ENCODE measurements at places on chromosomes 2 and 18. TPM values are rescaled to one million over a fixed set of nuclear protein-coding genes. Genes with fewer than 3 reads are reported as not detected.

- DNase-seq, result no peak
- no peaks in the 10 kb centered on the region for H3K36me3 ChIP-seq
- no peaks in the 10 kb centered on the region for H3K4me1 ChIP-seq
- no peaks in the 10 kb centered on the region for H3K27me3 ChIP-seq
- no peak overlapping the region for H3K4me3 ChIP-seq
Measured at GRCh38 chr2:122205641-122206040, 450.2 kb downstream of the TSN start.

DNA sequence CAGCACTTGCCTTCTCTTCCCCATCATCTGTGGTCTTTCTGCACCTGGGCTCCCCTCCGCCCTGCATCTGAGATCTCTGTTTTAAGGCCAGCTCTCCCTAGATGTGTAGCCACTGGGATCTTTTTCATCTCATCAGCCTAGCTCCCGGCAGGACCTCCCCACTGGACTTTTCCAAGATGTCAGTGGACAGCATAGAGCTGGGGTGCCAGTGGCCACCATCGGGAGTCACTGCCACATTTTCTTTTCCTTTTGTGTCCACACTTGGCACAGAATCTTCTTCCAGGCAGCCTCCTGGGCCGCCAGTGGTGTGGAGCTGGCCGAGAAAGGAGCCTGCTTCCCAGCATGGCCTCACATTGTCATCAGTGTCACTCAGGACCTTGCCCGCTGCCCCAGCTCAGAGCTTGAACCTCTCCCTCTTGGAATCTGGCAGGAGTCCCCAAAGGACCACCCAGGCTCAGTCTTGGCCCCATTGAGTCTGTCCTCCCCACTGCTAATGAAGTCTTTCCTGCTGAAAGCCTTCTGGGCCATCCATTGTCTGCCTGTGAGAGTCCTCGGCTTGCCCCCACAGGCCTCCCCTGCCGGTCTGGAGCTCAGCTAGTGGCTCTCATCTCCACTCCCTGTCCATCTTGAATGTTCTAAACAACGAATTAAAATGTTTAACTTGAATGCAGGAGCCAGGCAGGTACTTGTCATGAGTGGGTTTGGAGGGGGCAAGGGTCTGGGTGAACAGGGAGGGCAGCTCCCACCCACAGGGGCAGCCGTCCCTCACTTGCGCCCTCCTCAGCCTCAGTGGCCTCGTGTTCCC lies 324.4 kb downstream of the GBX2 start:
- H3K27ac ChIP-seq, result no peak overlapping the region
- no peak overlapping the region for H3K4me3 ChIP-seq
- no peaks in the 10 kb centered on the region for H3K36me3 ChIP-seq
- no peaks in the 10 kb centered on the region for H3K27me3 ChIP-seq
- H3K4me1 ChIP-seq, result no peaks in the 10 kb centered on the region

- H3K36me3 ChIP-seq, result peaks cover 6% of the 10 kb centered on the region
- peaks cover 24% of the 10 kb centered on the region for H3K4me1 ChIP-seq
- H3K27ac ChIP-seq, result no peak overlapping the region
- no peaks in the 10 kb centered on the region for H3K27me3 ChIP-seq
- H3K4me3 ChIP-seq, result no peak overlapping the region
- DNase-seq, result peak; percentile 83
Measured at GRCh38 chr2:35852-36251, 10.5 kb downstream of the FAM110C start.

- no peak overlapping the region for H3K4me3 ChIP-seq
- no peak for DNase-seq
- no peaks in the 10 kb centered on the region for H3K27me3 ChIP-seq
- H3K4me1 ChIP-seq, result peaks cover 5% of the 10 kb centered on the region
Measured at GRCh38 chr2:19141234-19142004, 217.0 kb downstream of the OSR1 start.

- no peak overlapping the region for H3K4me3 ChIP-seq
- H3K27me3 ChIP-seq, result no peaks in the 10 kb centered on the region
- H3K4me1 ChIP-seq, result no peaks in the 10 kb centered on the region
- no peaks in the 10 kb centered on the region for H3K36me3 ChIP-seq
- DNase-seq, result no peak
Measured at GRCh38 chr2:17303521-17303920, 214.7 kb downstream of the RAD51AP2 start.

- no peaks in the 10 kb centered on the region for H3K27me3 ChIP-seq
- no peak overlapping the region for H3K4me3 ChIP-seq
- no peaks in the 10 kb centered on the region for H3K36me3 ChIP-seq
- H3K4me1 ChIP-seq, result no peaks in the 10 kb centered on the region
- H3K27ac ChIP-seq, result no peak overlapping the region
Measured at GRCh38 chr18:67300498-67300897, 216.0 kb downstream of the DSEL start.

DNA sequence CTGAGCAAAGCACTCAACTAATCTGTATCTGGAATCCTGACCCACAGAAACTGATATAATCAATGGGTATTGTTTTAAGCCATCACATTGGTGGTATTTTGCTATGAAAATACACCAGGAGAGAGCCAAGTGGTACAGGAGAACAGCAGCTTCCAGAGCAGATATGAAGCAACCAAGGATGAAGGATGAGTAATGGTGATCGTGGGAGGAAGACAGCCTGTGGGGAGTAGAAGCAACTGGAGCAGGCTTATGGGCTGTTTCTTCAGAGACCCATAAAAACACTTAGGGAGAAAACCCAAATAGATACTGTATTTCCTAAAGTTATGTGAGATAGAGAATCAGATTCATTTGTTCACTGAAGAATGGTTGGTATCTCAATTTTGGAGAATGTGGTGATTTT lies 330.8 kb downstream of the NUP35 start:
- H3K27ac ChIP-seq, result no peak overlapping the region
- H3K27me3 ChIP-seq, result no peaks in the 10 kb centered on the region
- H3K4me1 ChIP-seq, result no peaks in the 10 kb centered on the region

DNA sequence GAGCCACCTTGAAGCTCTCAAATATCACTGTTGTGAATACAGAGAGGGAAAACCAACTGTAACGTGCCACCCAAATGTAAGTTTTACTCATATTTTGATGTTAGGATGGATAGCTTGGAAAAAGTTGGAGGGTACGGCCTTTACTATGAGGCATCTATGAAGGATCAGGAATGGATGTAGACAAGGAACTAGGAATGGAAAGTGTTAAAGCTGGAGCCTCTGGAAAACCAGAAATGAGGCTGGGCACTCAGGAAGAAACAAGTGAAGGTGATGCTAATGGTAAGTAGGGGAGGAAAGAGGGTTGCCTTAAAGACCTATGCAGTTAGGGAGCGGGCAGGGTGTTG lies 204 bp downstream of the TXNDC2 start:
- no peak for DNase-seq
- no peak overlapping the region for H3K27ac ChIP-seq
- no peaks in the 10 kb centered on the region for H3K4me1 ChIP-seq
- no peaks in the 10 kb centered on the region for H3K27me3 ChIP-seq

GRCh38 chr2:164134336-164134735 lies 398.5 kb upstream of the FIGN start:
- H3K4me3 ChIP-seq, result no peak overlapping the region
- H3K4me1 ChIP-seq, result no peaks in the 10 kb centered on the region
- H3K27me3 ChIP-seq, result no peaks in the 10 kb centered on the region
- no peak for DNase-seq
- H3K27ac ChIP-seq, result no peak overlapping the region
- H3K36me3 ChIP-seq, result no peaks in the 10 kb centered on the region

The FAM161A gene
- total RNA-seq, result 6.6 TPM

The MYO1B gene
- 8.8 TPM for total RNA-seq

- H3K4me3 ChIP-seq, result no peak overlapping the region
- no peaks in the 10 kb centered on the region for H3K27me3 ChIP-seq
- H3K36me3 ChIP-seq, result peaks cover 31% of the 10 kb centered on the region
- DNase-seq, result no peak
- H3K27ac ChIP-seq, result no peak overlapping the region
Measured at GRCh38 chr2:239194731-239195317, 206.0 kb downstream of the HDAC4 start.

DNA sequence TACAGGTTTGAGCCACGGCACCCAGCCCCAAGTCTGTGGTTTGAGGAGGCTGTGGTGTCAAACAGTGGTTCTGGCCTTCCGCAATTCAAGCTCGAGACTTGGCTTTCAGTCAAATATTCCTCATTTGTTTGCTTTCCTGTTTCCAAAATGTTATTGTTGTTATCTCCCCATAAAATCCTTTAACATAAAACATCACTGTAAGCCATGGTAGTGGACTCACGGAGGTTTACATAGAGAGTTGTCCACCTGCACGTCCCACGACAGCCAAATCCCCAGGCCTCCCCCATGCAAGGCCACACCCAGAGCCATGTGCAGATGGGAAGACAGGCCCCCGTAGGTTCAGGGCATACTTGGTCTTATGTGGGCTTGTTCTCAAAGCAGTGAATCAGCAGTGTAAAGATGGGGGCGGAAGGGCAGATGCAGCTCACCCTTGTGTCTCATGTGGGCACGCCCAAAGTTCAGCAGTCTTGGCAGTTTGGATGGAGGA lies 18.9 kb upstream of the ST3GAL5 start:
- no peaks in the 10 kb centered on the region for H3K27me3 ChIP-seq
- no peak overlapping the region for H3K27ac ChIP-seq
- DNase-seq, result no peak
- no peak overlapping the region for H3K4me3 ChIP-seq
- H3K4me1 ChIP-seq, result peaks cover 46% of the 10 kb centered on the region

DNA sequence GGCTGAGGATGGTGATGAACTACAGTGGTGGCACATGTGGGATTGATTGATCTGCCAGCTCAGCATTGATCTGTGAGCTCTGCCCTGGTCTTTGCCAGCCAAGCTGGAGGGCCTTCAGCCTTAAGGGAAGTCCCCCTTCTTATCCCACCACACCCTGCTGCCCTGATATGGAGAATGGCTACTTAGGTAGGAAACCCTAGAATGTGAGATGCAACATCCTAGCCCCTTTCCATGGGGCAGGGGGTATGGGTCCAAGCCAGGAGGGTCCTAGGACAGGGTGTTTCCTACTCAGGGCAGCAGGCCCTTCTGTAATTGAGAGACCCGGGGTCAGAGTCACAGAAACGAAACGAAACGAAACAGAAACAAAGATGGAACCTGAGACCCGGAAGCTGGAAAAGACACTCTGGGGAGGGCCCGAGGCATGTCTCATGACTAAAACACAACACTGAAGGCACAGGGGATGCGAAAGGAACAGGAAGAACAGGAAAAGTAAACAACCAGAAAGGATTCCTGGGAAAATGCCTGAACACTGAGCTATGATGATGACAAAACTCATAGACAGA lies 16.9 kb upstream of the SULT1C2 start:
- peaks cover 5% of the 10 kb centered on the region for H3K4me1 ChIP-seq
- no peaks in the 10 kb centered on the region for H3K36me3 ChIP-seq

- no peak overlapping the region for H3K4me3 ChIP-seq
- H3K36me3 ChIP-seq, result no peaks in the 10 kb centered on the region
- no peak overlapping the region for H3K27ac ChIP-seq
- DNase-seq, result no peak
Measured at GRCh38 chr18:45324495-45325113, 290.7 kb upstream of the SLC14A2 start.

The RNF152 gene
- 56.9 TPM for total RNA-seq

The MSH2 gene
- 31.5 TPM for total RNA-seq
